ENCODE measurements at places on chromosomes 3 and 15.

GRCh38 chr3:155079746-155080487 lies at the start of gene MME:
TSS of gene MME (plus strand) at chr3:155080319. CDS start at chr3:155084168, 3,849 bp downstream.
- no peak for DNase-seq

DNA sequence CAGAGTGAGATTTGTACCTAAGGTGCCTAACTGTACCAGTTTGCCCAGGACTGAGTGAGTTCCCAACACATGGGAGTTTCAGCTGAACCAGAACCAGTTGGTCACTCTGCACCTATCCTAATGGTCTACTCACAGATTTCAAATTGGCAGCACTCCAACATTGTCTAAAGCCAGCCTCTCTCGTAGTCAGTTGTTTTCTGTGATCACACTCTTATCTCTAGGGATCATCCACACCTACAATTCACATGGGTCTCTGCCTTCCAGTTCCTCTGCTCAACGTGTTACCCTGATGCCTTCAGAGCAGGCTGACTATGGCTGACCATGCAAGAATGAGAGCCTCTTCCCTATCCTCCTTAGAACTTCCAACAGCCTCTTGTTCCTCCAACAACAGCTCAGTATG lies 624.8 kb downstream of the NTRK3 start:
- no peak for DNase-seq

DNA sequence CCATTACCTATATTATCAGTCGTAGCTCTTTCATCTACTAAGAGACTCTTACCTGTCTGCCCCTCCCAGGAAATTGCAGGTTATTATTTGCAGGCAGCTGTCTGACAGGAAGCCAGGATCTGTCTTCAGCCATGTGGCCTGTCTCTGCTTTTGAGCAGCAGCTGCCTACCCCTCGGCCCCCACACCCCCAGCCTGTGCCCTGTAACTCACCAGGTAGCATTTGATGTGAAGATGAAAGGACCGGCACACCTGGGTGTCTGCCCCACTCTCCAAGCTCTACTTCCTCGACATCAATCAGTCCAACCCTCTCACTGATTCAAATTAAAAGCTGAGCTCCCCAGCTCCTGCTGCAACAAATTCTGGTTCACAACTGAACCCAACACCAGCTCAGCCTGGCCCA lies 197.2 kb upstream of the CTNNB1 start:
- DNase-seq: no peak

- DNase-seq: peak; percentile 54
Measured at GRCh38 chr15:42704492-42704926, 32.4 kb downstream of the CDAN1 start.

- no peak for DNase-seq
Measured at GRCh38 chr3:161552984-161553560, 56.5 kb downstream of the OTOL1 start.

- no peak for DNase-seq
Measured at GRCh38 chr3:114057011-114057347, 442 bp downstream of the QTRT2 start.

DNA sequence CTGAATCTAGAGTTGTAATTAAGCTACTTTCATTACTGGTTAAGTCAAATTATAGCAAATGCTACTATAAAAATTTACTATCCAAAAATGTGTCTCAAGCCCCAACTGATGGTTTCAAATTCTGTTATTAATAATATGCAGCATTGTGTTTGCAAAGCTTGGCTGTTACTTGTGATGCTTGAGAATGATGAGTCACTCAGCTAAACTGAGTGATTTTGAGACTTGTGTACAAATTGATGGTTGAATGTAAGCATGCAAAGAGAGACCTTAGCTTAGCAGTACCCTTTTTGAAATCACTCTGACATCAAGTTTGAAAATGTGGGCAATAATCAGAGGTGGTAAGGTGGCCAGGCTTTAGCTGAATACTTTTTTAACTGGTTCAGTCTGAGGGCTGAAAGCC lies 27.6 kb downstream of the OPA1 start:
- no peak for DNase-seq

GRCh38 chr15:68653031-68653635 lies 74.3 kb downstream of the CORO2B start:
- DNase-seq: no peak

Measured in stimulated activated CD4-positive, alpha-beta T cell treated with anti-CD3 and anti-CD28 coated beads, Interleukin-2, amount 100 ng/mL, for 24 hours (primary cell).